ENCODE measurements at places on chromosomes 1 and 21. TPM values are rescaled to one million over a fixed set of nuclear protein-coding genes. Genes with fewer than 3 reads are reported as not detected.

Gene UBL4B
- not detected for polyA plus RNA-seq

GRCh38 chr1:111253876-111254275 is 26.4 kb downstream of the CHI3L2 start:
- DNase-seq: no peak

Gene ZDHHC18
- 18.8 TPM for polyA plus RNA-seq

DNA sequence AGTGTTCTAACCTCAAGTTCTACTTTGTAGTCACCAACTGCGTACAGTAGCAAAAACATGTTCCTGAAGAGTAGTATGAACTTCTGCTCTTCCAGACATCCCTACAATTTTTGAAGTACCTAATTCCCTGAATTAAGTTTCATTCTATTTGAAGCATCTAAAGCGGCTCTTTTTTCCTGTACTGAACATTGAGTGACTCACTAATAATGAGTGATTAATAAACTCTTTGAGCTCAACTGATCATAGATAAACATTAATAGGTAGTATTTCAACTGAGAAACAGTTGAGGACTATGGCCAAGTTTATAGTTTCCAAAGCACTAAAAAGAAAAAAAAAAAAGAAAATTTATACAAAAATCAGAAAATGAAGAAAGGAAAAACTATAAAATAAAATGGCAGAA is 683.1 kb downstream of the LTN1 start:
- no peak for DNase-seq

GRCh38 chr1:207054491-207054890 is 1.4 kb downstream of the PFKFB2 start:
- DNase-seq: no peak

GRCh38 chr21:45332415-45332814 is 44.7 kb upstream of the POFUT2 start:
- DNase-seq: no peak

Gene PSMB4
- polyA plus RNA-seq: 323 TPM

- no peak for DNase-seq
Observed at GRCh38 chr1:202072211-202072765, 50.4 kb upstream of the GPR37L1 start.

DNA sequence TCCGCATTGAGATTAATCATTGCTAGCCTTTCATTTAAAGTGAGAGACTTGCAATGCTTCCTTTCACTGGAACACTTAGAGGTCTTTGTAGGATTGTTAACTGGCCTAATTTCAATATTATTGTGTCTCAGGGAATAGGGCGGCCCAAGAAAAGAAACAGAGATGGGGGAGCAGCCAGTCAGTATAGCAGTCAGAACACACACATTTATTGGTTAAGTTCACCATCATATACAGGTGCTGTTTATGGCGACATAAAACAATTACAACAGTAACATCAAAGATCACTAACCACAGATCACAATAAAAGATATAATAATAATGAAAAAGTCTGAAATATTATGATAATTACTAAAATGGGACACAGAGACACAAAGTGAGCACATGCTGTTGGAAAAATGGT is 29.4 kb downstream of the BARHL2 start:
- no peak for DNase-seq

Gene KDF1
- 2.0 TPM for polyA plus RNA-seq

GRCh38 chr1:109269981-109270622 is 12.8 kb downstream of the PSRC1 start:
- no peak for DNase-seq

- DNase-seq: no peak
Observed at GRCh38 chr1:20376880-20377494, 86.3 kb downstream of the VWA5B1 start.

- DNase-seq: no peak
Observed at GRCh38 chr1:178465011-178465410, 31.8 kb downstream of the CLEC20A start.

DNA sequence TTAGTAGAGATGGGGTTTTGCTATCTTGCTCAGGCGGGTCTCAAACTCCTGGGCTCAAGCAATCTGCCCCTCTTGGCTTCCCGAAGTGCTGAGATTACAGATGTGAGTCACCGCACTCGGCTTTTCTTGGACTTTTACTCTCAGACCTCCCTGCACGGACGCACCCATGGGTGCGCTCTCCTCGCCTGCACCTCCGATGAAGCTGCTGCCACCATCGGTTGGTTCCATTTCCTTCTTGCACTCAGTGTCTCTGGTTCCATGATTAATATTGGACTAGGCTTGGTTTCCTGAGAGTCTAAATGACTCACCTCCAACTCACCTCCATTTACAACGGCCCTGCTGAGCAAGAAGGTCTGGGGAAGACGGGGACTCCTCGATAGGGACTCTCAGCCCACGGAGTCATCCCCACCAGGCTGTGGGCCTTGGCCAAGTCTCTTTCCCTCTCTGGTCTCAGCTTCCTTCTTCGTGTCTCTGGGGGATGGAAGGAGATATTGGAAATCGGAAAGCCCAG is 6.7 kb upstream of the TNFRSF8 start:
- DNase-seq: no peak

DNA sequence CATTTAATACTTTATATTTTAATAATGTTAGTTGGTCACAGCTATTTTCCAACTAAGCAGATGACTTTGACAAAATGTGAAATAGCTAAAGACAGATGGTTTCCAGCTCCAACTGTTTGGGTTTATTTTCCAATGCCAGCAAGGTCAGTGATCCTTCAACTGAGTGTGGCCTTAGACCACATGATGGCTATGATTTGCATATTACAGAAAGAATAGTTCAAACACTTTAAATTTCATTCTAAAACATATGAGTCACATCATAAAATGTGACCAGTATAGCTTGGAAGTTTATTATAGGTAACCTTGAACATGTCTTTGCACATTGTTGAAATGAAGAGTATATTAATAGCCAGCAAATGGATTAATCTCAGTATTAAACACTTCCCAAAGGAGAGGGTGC is 454.0 kb upstream of the C1orf87 start:
- DNase-seq: no peak

GRCh38 chr1:182410138-182410537 is 9.7 kb upstream of the TEDDM1 start:
- DNase-seq: no peak

DNA sequence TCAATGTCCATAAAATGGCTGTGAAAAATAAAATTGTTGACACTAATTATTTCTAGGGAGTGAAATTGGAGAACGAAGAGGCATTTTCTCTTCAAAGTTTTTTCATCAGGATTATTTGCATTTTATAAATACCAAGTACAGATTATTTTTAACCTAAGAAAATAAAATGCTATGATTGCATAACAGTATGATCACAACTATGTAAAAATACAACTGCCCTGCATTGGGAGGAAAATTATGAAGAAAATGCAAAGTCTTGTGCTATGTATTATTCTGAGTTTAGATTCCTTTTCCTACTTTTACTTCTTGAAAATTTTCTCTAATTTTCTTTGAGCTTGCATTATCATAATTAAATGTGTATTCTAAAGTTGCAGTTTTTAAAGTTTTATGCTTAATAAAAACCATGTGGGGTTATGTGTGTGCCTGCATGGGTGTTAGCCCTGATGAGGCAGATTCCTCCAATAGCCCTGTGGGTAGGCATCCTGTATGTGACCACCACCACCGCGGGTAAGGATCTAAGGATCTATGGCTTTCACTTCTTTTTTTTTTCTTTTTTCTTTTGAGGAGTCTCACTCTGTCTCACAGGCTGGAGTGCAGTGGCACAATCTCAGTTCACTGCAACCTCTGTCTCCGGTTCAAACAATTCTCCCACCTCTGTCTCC is 24.7 kb downstream of the STX6 start:
- no peak for DNase-seq

All from urinary bladder (tissue), 4 donors.